ENCODE measurements at places on chromosomes 7 and 10.

- peak; percentile 37 for DNase-seq
These were observed 1.3 kb downstream of the ZNRF2 start for GRCh38 chr7:30285536-30286284.

- peak; percentile 50 for DNase-seq
These were observed 15.6 kb downstream of the ADAM8 start for GRCh38 chr10:133260895-133261725.

GRCh38 chr7:158687406-158687805 is 17.2 kb downstream of the NCAPG2 start:
- DNase-seq = no peak

DNA sequence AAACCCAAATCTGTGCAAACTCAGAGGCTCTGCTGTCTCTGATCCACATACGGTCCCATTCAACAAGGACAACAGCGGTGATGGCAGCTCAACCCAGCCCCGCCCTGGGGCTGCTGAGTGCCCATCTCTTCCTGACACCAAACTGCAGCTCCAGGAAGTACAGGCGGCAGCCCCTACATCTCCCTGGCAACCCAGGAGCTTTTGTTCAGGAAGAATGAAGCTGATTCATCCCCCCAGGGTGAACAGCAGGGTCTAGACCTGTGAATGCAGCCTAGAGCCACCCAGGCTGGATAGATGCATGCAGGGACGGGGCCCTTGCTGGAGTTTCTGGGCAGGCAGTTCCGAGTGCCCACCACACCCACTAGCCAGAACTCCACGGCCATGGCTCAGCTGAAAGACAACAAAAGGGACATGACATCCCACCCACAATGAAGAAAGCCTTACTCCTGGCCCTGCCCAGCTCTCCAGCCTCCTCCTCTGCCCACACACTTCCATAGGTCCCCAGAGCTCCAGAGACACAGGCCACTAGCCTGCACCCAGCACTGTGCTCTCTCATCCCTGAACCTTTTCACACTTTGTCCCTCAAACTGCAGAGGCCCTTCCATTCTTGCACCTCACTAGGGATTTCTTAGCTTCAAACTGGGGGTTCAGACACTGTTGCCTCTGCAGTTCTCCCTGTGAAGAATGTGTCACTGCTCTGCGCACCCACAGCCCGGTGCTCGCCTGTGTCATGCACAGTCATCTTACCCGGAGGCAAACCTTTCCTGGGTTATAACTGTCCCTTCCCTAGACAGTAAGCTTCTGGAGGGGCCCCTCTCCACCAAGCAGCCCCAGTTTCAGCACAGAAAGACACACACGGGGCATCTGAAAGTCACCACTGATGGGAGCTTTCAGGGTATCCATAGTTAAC is 99.1 kb downstream of the GRID1 start:
- no peak for DNase-seq

GRCh38 chr7:139901901-139902300 is 72.8 kb downstream of the TBXAS1 start:
- no peak for DNase-seq

DNA sequence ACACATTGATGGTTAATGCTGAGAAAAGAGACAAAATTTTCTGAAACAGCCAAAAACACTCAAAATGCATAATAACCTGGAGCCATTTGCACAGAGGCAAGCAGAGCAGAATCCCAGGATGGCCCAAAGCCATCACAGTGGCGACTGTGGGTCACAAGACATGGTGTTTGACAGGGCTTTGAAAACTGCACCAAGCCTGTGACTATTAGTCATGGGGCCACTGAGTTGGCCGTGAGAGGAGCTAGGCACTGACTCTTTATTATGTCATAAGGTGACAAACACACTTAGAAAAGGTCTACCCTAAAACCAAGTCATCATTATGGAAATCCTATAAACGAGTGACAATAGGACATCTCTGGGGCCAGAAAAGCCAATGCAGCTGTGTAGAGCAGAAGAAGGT is 23.9 kb downstream of the DRGX start:
- DNase-seq = no peak

GRCh38 chr7:90213521-90213920 is 2.0 kb downstream of the STEAP2 start:
- no peak for DNase-seq

- DNase-seq = peak; percentile 67
These were observed 31.6 kb upstream of the LEP start for GRCh38 chr7:128209229-128210035.

GRCh38 chr7:138282997-138283396 is 177.1 kb upstream of the TRIM24 start:
- DNase-seq = no peak

DNA sequence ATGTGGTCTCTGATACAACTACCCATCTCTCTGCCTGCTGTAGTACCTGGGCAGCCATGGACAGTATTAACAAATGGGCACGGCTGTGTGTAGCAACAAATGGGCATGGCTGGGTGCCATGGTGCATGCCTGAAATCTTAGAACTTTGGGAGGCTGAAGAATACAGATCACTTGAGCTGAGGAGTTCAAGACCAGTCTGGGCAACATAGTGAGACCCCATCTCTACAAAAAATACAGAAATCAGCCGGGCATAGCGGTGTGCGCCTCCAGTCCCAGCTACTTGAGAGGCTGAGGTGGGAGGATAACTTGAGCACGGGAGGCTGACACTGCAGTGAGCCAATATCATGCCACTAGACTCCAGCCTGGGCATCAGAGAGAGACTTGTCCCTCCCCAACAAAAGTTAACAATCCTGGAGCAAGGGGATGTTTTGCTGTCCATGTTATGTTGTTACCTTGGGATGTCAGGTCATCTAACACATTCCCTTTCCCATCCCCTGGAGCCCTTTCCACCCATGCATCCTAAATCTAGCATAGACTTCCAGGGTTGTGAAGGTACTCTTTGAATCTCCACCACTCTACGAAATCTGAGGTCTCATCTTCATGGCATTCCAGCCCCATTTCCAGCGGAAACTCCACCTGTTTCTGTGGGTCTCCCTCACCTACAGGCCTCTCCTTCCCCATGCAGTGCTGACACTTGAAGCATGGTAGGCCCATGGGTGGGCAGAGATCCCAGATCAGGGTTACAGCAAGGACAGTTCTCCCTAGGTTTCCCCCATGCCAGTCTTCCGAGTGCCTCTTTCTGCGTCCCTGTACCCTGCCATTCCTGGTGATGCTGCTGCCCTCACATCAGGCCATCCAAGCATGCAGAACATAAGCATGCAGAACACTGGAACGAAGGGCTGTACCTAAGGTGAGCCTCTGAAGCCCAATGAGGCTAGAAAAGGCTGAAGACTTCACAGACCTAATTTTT is 13.1 kb downstream of the FXYD4 start:
- no peak for DNase-seq

GRCh38 chr7:105130580-105130979 is 116.6 kb downstream of the KMT2E start:
- DNase-seq = no peak

DNA sequence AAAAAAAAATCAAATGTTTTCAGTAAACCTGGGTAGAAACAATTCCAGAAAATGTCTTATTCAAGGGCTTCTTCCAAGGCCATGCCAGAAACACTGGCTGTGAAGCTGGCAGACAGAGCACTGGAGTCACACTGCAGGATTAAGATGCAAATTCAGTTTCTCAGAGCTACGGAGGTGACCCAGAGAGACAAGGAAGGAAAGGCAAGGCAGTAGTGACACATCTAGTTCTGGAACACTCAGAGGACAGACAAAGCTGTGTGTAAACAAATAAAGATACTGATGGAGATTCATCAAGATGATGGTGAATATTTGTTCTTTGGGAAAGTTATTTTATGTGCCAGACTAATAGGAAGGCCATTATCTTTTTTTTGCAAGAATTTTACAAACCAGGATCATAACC is 608.3 kb upstream of the C7orf33 start:
- no peak for DNase-seq

GRCh38 chr10:114043532-114044246 is at the start of gene ADRB1:
Gene ADRB1, plus strand, starts transcription at chr10:114043866. Its CDS starts 267 bp downstream, at chr10:114044133.
- peak; percentile 16 for DNase-seq

DNA sequence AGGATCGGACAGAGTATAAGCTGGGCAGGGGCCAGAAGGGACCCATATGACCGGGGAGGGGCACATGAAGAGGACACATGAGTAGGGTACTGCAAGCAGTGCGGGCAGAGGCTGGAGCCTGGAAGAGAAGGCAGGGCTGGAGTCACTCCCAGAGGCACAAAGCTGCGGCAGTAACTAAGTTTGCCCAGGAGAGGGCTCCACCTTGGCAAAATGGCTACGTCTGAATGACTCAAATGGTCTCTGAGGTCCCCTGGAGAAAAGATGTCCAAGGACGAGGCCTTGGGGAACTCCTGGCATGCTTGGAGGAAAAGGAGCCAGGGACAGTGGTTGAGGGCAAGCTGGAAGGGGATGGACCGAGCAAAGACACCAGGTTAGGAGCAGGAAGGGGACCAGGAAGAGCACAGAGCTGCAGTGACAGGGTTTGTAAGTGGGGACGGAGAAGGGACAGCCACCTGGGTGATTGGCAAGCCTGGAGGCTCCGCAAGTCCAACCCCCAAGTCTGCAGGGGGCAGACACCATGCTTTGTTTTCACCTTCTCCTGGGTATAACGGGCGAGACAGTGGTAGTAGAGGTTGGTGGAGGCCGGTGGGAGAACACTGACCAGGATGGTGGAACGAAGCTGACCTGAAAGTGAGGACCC is 43.1 kb upstream of the LBX1 start:
- peak; percentile 61 for DNase-seq

- DNase-seq = no peak
These were observed 220.0 kb upstream of the DPP6 start for GRCh38 chr7:153832160-153832559.

DNA sequence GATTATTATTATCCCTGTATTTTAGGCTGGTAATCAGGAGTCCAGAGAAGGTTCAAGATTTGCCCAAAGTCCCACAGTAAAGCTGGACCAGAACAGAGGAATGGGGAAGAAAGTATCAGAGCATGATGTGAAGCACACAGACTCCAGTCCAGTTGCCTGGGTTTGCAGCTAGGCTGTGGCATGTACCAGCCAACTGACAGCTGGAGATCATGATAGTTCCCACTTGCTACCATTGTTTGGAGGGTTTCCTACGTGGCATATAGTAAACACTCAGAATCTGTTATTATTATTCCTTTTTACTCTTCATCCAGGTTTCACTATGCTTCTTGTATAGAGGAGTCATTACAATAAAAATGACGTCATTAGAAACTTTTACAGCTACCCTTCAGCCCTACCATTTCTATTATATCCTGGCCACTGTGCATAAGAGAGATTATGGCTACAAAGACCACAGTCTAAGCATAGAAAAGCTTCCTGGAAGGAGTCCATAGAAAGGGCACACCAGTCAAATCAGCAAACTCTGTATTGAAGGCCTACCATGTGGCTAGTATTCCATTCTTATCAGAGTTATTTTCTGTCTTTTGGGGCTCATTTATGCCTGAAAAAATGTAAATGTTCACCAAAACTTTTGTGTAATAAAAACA is 66.6 kb downstream of the MTPN start:
- DNase-seq = no peak

DNA sequence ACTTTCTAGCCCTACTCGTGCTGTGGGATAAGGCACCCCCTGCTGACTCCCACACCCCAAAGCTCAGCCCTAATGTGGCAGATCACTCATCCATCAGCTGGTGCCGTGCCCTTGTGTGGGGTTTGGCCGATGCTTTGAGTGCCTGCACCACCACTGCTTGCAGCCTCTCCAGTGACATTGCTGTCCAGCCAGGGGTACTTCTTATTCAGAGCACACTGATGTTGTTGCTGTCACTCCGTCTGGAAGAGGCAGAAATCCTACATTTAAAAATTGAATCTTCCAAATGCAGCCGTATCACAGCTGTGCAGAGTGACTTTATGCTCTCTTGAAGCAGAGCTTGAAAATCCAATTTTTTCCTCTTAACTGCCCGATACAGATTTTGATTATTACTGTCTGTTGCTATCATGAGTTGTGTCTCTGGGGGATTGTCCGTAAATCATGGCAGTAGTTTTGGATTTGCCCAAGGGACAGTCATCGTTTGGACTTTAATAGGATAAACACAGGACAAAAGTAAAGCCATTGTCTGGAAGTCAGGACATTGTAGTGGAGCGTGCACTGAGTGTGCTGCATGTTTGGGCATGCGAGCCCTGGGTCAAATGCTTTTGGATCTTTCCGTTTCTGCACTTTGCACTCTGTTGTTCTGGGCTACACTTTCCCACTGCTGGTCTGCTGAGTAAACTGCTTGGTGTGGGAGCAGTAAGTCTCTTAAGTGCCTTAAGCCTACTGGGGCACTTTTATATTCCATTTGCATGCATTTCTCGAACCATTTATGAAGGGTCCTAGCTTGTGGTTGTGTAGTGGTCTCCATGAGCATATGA is 128.2 kb downstream of the DOCK1 start:
- no peak for DNase-seq

GRCh38 chr10:114096864-114097263 is 53.2 kb downstream of the ADRB1 start:
- DNase-seq = no peak

GRCh38 chr10:85195596-85195995 is 867.2 kb downstream of the CCSER2 start:
- no peak for DNase-seq

DNA sequence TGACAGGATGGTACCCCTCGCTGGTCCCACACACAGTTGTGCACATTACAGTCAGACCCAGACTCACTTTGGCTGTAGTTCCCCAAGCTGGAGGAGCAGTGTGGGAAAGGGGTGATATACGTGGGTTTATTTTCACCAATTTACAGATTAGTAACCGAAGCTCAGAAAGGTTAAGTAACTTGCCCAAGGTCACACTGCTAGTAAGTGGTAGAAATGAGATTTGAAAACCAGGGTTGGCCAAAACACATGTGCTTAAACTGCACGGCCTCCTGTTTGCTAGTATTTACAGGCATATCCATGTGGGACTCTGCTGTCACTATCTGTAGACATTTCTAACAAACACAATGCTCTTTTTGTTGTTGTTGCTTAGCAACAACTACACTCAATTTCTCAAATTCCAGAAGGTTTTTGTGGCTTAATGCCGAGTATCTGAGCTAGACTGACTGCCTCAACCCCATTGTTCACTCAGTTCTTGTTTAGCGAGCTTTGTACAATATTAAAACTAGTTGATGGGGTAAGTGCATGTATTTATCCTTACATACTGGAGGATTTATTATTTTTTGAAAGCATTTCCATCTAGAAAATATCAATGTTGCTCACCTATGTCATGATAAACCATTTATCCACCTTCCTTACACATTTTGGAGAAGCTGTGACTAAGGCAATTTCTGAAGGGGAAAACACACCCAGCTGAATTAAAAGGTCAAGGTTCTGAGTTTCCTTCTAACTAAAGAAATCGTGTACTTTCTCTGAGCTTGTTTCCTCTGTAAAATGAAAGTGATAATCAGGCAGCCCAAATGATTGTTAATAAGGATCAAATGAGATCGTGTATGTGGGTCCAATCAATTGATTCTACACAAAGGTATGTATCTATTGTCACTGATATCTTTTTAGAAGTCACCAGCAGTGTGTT is 5.3 kb upstream of the TMEM139 start:
- no peak for DNase-seq
